ENCODE measurements at places on chromosomes 1 and 21. TPM values are rescaled to one million over a fixed set of nuclear protein-coding genes. Genes with fewer than 3 reads are reported as not detected.
A peak's percentile ranks its signal among the peaks of the same experiment; 100 is the strongest.

GRCh38 chr1:4700801-4701200 lies 46.4 kb downstream of the AJAP1 start:
- DNase-seq: no peak

- no peak for DNase-seq
Observed at GRCh38 chr1:111062081-111062480, 77.8 kb downstream of the DRAM2 start.

DNA sequence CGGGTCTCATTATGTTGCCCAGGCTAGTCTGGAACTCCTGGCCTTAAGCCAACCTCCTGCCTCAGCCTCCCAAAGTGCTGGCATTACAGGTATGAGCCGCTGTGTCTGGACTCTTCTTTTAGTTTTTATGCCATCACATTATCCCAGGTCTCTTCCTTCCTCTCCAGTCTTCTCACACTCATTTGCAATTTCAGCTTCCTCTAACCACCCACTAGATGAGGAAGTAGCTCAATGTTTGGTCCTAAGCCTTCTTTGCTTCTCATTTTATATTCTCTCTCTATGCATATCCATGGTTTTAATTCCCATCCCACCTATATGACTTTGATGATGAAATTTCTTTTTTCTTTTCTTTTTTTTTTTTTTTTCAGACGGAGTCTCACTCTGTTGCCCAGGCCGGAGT lies 3.1 kb upstream of the ZBTB8A start:
- no peak for DNase-seq

DNA sequence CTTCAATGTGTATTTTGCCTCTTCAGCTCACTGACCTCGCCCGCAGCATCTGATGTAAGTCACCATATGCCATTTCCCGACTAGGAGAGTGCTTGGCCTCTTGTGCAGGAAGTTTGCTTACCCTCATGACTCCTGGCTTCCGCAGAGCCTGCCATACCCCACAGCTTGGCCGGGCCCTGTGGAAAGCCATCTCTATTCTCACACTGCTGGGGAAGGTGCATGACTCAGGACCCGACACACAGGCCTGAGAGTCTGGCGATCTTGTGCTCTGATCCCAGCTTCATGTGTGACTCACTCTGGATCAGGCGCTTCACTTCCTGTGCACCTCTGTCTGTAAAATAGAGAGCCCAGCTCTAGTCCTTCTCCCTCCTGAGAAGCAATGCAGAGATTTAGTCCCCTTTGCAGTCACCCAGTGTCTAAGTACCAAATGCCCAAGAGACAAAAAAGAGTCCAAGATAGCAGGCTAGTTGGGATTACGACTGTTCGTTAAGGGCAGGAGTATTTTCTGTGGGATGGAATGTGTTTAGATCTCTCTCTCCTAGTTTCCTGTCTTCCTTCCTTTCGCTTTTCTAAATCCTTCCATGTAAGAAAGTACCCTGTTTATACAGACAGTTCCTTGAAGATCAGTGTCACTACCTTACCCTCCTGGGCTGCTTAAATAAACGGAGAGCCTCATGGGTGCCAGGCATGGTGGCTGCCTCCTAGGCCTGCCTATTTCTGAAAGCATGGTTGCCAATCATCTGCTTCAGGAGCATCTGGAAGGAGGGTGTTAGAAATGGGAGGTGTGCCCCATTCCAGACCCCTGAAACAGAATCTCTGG lies 62.8 kb upstream of the KIF26B start:
- DNase-seq: peak; percentile 95

DNA sequence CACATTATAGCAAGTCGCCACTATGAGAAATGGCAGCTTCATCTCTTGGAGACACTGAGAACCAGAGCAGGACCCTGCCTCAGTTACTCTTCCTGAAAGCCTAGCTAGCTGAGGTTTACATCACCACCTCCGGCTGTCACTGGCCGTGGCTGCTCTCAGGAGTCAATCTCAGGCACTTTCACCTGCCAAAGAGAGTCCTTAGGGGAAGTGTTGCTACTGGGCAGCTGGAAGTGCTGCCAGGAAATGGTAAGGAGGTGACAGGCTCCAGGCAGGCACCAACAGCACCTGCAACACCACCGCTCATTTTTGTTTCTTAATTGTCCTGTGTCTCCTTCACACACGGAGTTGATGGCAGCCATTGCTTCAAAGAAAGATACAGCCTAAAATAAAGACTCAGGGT lies 92.5 kb downstream of the DSCAM start:
- DNase-seq: no peak

DNA sequence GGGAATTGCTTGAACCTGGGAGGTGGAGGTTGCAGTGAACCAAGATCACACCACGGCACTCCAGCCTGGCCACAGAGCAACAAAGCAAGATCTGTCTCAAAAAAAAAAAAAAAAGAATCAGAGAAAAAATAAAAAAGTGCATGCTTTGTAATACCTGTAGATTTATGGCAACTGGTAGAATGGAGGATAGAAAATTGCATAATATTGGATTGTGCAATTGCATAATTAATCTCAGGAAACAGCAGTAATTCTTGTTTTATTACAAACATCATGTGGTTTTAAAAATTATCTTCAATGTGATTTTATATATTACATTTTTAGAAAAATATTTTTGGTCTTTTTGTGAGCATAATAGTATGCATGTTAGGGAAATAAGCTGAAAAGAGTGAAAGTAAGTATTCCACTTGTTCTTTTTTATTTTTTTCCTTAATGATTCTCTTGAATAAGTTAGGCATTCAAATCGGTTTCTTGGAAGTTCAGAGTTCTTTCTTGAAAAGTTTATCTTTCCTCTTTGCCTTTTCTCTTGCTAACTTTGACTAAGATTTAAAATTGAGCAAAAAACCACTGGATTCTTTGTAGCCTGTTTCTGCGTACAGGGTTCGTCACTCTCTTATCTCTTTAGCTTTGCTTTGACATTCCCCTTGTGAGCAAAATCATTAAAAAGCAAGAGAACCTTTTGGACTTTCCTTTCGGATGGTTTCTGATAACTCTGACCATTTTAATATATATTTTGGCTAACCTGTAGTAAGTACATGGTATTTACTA lies 127.5 kb upstream of the ADAMTS5 start:
- no peak for DNase-seq

DNA sequence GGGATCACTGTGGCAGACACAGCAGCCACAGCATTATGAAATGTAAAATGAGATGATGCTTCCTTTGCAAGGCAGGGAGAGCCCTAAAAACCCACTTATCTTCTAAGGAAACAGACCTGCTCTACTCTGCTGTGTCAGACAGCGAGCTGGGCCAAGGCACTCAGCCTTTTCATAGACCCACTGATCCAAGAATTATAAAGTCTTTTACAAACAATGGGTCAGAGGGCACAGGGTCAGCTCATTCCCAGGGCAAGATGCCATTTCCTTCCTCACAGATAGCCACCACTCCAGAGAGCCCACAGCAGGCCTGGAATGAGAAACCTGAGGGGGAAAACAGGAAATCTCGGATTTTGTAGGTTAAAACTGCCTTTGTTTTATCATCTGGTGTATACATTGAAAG lies 42.9 kb downstream of the CASQ2 start:
- no peak for DNase-seq

DNA sequence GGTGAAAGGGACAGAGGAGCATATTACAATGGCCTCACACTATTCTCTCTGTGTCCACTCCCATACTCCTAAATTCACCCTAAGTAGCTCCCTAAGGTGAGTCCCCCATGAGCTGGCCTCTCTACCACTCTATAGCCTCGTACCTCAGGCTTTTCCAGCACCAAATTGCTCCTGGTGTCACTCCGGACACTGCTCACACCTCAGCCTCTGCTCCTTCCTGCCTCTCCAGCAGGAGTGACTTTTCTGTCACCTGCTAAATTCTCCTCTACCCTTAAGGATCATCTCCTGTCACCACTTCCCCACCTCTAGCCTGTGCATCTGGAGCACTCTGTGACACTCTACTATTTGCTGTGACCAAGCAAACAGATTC lies 65.8 kb upstream of the CAMK1G start:
- no peak for DNase-seq

DNA sequence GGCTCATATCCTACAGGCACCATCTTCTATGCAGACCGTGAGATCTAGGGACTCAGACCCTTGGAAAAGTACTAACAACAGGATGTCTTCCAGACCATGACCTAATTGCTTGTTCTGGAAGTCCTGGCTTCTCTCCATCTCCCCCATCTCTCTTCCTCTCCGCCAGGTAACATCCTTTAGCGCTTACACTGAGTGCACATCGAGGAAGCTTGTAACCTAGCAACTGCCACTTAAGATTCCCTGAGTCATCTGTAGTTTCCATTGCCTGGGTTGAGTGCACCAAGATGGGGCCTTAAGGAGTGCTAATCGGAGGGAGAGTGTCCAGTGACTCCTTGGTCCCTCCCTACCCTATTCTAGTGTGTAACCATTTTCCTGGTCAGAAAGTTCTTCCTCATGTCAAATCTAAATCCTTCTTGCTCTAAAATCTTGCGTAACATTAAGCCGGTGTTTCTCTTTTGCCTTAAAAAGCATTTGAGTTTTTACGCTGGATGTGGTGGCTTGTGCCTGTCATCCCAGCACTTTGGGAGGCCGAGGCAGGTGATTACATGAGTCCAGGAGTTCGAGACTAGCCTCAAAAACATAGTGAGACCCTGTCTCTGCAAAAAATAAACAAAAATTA lies 9.7 kb downstream of the KLHDC8A start:
- DNase-seq: no peak

- no peak for DNase-seq
Observed at GRCh38 chr1:29356663-29357062, 120.3 kb downstream of the PTPRU start.

- DNase-seq: no peak
Observed at GRCh38 chr1:91876040-91876470, 9.9 kb downstream of the TGFBR3 start.

DNA sequence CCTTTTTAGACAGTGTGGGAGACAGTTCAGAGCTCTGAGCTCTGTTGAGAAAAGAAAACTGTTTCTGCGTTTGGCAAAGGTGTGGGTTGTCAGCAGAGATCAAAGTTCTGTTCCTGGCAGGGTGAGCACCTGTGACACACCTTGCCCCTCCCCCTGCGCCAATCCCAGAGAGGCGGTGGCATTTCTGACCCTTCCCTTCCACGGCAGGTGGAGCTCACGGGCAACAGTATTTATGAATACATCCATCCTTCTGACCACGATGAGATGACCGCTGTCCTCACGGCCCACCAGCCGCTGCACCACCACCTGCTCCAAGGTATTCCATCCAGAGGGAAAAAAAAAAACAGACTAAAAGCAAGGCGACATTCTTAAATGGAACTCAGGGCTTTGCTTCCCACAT lies 20.7 kb downstream of the SIM2 start:
- no peak for DNase-seq

DNA sequence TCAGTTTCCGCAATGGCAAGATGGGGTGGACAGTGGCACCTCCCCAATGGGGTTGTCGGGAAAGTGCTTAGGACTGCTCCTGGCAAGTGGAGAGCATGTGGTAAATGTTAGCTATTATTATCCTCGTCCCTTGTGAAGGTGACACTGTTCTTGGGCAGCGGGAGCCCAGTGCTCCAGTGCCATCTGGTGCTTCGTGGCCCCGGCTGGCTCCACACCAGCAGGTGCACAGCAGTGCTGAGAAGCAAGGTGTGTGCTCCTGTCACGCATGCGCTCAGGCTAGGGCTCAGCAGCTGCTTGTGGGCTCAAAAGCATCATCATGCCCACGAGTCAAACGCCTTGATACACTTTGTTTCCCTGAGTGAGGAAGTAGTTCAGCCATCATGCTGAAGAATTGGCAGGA lies 24.9 kb upstream of the KCNC4 start:
- no peak for DNase-seq

DNA sequence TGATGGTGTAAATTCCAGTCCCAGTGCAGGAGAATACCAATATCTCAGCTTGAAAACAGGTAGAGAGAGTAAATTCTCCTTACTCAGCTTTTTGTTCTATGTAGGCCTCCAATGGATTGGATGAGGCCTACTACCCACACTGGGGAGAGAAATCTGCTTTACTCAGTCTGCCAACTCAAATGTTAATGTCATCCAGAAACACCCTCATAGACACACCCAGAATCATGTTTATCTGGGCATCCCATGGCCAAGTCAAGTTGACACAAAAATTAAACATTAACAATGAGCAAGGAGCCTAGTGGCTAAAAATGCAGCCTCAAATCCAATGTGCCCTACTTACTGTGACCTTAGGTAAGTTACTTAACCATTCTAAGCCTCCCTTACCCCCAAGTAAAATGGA lies 6.9 kb upstream of the HLX start:
- DNase-seq: no peak

- DNase-seq: no peak
Observed at GRCh38 chr1:53766194-53766742, 27.3 kb upstream of the GLIS1 start.

DNA sequence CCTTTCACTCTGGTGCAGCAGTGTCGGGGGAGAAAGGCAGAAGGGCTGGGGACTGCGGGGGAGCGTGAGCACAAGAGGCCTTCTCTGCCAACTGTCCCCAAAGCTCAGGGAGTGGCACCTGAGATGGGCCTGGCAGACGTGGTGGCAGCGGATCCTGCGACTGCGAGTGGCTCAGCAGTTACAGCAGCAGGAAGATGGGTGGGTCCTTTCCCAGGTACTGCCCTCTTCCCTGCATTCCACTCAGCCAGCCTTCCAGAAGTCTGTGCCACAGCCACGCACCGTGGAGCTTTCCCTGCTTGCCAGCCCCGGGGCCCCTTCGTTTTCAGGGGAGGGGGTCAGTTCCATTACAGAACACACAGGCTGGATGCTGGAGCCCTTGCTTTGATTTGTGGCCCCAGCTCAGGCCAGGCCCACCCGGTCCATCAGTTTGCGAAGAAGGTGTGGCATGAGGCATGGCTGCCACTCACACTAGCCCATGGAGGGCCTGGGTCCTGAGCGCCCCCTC lies 17.2 kb downstream of the MTHFR start:
- DNase-seq: no peak

DNA sequence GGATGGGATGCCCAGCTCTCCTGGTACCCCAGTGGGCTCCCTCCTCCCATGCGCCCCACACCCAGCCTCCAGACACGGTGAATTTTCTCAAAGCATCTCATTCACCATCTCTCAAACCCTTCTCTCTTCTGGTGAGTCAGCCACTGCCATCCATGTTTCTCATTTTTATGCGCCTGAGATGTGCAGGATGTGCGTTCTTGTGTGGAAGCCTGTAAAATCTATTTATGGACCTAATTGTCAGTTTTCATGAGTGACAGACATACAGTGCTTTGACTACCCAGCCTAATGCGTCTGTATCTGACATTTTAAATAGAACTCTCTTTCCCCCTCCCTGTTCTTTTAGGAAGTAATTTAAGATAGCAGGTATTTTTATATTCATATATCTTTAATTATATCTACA lies 158.8 kb downstream of the DAB1 start:
- DNase-seq: no peak

GRCh38 chr1:97412737-97413136 lies 508.1 kb downstream of the DPYD start:
- peak; percentile 49 for DNase-seq

The PIGK gene
- total RNA-seq: 46.2 TPM

The LRP8 gene
- total RNA-seq: 7.7 TPM

The TMEM125 gene
- not detected for total RNA-seq

The ATP1A2 gene
- 1.4 TPM for total RNA-seq

The ZBTB37 gene
- total RNA-seq: 4.3 TPM

The UTS2 gene
- total RNA-seq: not detected

The EPHA2 gene
- 73.1 TPM for total RNA-seq
